Effector CD8-positive, alpha-beta T cell (primary cell): ENCODE measurements at places on chromosomes 5 and 9.

DNA sequence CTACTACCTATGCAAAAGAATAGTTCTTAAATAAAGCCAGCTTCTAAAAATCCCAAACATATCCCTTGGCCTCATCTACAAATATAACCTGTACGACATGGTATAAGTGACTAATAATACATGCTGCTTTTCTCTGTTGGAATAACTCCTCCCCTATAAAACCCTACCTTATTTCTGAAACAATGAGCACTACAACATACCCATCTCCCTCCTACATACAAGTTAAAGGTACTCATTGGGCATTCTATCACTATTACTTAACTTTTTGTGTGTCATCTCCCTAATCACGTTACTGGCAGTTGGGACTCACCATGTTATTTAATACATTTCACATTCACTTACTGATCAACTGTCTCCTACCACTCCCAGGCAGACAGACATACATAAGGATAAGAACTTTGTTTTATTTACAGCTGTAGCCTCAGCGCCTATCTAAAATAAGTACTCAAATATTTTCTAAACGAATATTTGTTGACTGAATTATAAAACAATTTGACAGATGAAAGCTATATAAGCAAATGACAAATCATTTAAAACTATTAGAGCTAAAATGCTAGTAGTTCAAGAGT lies 4.1 kb downstream of the CLK4 start:
- no peak for DNase-seq

DNA sequence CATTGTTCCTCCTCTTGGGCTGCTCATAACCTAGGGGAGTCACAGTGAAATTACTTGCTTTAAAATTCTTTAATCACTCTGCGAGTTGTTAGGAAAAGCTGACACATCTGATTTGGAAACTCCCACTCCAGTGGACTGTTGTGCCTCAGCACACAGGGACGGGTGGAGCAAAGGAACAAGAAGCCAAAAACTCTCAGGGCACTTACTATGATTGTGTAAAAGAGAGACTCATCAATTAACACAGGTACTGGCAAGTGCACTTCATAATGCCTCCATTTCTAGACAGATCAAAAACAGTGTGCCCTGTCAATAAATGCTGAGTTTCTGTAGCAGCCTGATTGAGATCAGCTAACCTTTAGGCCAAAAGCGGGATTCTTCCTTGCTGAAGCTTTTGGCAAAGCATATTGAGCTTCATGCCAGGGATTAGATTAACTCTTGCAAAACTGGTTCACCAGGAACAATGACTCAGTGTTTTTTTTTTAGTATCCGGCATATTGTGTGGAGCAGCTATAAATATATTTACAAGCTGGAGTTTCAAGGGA lies 55.9 kb downstream of the TMC1 start:
- DNase-seq, result no peak

GRCh38 chr9:2060424-2060823 lies 45.3 kb downstream of the SMARCA2 start:
- DNase-seq, result no peak

DNA sequence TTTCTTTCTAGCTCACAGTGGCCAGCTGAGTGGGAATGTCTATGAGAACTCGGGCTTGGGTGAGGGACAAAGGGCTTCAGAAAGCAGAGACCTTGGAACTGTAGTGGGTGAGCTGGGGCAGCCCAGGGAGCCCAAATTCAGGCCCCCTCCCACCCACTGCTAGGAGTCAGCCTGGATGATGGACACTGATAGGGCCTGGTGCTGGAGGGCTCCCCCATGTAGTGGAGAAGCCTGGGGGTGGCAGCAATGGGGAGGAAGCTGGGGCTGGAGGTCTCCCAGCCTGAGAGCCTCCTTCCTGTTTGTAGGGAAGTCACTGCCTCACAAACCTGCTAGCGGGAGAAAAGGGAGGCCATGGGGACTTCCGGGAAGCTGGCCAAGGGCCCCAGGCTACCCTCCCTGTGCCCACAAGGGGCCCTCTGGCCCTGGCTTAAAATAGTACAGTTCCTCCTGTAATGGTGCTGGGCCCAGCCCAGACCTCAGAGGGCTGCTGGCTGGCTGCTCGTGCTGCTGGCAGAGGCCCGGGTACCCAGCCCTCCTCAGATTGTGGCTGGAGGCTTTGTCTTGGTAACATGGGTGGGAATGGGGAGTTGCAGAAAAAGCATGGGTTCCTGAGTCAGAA lies 6.3 kb upstream of the NR5A1 start:
- no peak for DNase-seq

DNA sequence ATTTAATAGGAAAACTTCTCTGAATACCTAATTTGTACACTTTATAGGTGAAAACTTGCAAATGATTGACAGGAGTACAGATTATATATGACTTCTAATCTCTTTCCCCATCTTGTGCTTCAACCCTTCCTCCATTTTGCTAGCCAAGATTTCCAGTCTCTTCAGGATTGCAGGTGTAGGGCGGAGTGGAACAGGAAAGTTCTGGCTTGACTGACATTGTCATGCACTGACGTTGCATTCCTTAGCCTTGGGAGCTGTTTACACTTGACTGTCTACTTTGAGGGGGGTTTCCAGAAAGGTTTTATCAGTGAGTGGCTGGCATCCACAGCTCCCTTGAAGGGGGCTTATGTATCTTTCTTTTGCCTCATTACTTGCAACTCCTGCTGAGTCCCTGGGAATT lies 34.1 kb upstream of the GRIA1 start:
- DNase-seq, result no peak

- DNase-seq, result no peak
Observed at GRCh38 chr9:91082731-91083130, 279.0 kb downstream of the AUH start.

DNA sequence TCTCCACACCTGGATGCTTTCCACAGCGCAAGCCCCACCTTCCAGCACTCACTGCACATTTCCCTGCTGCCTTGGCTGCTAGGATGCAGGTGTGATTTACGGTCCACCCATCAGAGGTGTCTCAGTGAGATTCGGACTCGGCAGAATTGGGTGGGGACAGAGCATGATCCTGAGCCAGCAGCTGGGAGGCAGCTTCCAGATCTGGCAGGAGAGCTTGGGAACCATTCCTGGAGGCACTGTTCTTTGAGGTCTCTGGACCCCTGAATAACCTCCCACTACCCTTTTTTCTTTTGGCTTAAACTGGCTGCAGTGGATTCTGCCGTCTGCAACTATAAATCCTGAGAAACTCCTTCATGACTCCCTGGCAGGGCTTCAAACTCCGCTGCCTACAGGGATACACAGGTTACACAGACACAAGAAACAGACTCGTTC lies 99.6 kb upstream of the PHYKPL start:
- DNase-seq, result no peak

DNA sequence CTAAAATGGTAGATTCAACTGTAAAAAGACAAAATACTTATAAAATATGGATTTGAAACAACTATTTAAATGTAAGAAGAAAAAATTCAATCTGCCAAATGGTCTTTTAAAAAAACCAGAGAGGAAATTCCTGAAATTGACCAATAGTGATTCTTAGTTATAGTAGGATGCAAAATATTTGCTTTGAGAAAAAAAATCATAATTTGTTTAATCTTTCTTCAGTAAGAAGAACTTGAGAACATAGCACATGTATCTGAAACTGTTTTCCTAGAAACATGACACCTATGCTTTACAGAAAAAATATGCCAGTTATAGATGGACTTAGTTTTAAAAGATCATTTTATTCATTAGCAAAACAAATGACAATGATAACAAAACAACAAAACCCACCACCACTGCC lies 186.9 kb upstream of the CD180 start:
- no peak for DNase-seq

GRCh38 chr9:17219261-17219660 lies 84.4 kb downstream of the CNTLN start:
- no peak for DNase-seq

DNA sequence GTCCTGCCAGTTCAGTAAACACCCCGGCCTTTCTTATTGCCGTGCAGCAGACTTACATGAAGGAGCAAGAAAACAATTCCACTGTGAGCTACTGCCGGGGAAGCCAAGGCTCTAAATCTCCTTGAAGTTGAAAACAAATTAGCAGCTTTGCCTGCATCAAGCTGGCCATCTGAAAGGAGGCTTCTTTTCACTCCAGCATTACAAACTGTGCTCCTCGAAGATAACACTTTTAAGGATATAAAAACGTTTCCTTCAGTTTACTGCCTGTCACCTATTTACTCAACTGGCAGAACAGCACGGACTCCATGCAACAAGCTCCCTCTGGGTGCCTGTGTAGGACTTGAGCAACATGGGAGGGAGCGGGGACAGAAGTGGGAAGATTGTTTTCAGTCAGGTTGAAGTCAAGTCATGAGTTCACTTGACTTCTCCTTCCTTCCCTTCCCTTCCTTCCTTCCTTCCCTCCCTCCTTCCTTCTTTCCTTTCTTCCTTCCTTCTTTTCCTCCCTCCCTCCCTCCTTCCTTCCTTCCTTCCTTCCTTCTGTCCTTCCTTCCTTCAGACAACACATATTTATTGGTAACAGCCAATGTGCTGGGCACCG lies 67.4 kb downstream of the ZNF608 start:
- DNase-seq, result no peak

DNA sequence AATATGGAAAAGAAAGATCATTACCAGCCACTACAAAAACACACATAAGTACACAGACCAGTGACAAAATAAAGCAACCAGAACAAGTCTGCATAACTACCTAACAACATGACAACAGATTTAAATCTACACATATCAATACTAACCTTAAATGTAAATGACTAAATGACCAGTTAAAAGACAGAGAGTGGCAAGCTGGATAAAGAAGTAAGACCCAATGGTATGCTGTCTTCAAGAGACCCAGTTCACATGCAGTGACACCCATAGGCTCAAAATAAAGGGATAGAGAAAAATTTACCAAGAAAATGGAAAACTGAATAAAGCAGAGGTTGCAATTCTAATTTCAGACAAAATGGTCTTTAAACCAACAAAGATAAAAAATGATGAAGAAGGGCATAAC lies 938.1 kb downstream of the EFNA5 start:
- DNase-seq, result no peak

DNA sequence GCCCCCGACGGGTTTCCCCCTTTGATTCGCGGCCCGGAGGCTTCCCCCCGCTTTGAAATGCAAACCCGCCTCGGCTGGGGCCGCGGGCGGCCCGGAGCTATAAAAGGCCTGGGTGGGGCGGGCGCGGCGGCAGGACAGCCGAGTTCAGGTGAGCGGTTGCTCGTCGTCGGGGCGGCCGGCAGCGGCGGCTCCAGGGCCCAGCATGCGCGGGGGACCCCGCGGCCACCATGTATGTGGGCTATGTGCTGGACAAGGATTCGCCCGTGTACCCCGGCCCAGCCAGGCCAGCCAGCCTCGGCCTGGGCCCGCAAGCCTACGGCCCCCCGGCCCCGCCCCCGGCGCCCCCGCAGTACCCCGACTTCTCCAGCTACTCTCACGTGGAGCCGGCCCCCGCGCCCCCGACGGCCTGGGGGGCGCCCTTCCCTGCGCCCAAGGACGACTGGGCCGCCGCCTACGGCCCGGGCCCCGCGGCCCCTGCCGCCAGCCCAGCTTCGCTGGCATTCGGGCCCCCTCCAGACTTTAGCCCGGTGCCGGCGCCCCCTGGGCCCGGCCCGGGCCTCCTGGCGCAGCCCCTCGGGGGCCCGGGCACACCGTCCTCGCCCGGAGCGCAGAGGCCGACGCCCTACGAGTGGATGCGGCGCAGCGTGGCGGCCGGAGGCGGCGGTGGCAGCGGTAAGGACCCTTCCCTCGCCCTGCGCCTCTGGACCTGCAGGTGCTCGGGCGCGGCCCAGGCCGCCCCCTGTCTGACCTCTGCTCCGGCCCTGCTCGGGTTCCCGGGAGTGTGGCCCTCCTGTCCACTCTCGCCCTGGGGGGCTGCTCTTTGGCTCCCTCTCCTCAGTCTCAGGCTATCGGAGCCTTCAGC lies at the start of gene CDX1:
Gene CDX1 (plus strand): TSS at position 129 of the 862 bp plus-strand sequence. CDS start 99 bp downstream, at position 228.
- DNase-seq, result no peak

GRCh38 chr5:146130440-146131045 lies 25.2 kb upstream of the PLAC8L1 start:
- DNase-seq, result no peak

DNA sequence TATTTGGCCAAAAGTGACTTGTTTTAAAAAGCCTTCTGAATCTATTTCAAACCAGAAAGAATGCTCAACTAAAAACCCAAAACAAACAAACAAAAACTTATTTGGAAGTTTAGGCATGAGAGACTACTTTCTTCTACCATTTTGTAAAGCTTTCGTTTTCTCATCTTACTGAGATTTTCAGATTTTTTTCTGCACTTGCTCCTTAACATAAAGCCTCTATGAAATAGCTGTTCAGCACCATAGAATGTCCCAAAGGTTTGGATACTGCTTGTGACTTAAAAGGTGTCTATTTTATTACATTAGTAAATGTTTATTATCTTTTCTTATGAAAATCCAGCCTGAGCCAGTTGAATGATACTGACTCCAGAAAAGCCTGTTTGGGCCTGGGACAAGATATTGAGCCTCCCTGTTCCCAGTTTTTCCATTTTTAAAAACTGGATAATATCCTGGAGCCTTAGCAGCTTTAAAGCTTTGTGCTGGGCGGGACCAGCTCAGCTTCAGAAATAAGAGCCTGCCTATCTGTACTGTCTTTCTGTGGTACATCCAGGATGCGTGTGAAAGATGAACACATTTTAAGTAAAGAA lies 292.6 kb downstream of the ZSWIM6 start:
- no peak for DNase-seq

DNA sequence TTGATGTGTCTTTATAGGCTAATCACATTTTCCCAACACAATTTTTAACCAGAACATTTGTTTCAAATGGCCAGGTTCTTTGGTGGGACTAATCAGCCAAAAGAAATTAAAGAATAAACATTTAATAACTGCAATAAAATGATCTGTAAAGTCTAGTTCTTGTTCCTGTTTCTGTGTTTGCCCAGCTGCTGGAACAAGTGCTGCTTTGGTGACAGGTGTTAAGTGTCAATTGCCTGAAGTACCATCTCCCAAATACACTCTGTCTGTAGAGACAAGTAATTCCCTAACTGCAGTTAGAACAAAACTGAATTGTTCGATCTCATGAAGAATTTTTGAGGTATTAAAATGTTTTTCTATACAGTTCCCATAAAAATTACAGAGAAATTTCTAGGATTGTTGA lies 402.3 kb upstream of the CHD1 start:
- no peak for DNase-seq

GRCh38 chr5:54930736-54931135 lies 54.7 kb downstream of the ESM1 start:
- DNase-seq, result no peak

DNA sequence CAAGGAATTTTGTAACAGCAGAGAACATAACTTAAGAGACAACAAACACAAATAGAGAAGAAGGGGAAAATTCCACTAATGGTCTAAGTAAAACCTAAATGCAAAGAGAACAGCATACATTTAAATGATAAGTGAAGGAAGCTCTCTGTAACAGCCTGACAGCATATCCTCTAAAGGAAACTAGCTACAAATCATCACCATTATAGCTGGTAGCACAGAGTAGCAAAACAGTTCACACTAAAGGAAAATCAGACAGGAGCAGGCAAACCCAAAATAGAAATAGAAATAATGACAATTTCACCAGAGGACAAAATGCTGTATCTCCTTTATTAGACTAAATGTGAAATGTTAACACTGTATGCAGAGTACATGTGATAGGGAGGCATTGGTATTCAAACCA lies 532.8 kb downstream of the PTPRD start:
- no peak for DNase-seq
